Stimulated activated CD4-positive, alpha-beta T cell treated with anti-CD3 and anti-CD28 coated beads, TNF-alpha, amount 100 ng/mL, for 4 hours (primary cell): ENCODE measurements at places on chromosomes 6 and 20.

GRCh38 chr6:144195671-144196270, 45.5 kb downstream of the STX11 start:
- DNase-seq: no peak

DNA sequence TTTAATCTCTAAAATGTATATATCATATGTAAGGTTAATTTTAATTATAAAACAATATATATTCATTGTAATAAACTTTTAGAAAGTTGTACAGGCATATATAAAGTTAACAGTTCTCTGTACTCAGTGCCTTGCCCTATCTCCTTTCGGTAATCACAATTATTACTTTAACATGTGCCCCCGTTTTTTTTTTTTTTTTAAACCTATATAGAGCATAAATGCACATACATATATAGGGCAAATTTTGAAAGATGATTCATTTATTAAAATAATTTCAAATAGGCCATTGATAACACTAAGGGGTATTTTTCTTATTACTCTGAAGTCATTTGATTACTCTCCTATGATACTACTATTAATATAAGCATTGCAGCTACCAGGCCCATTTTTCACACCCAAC, 1.9 kb downstream of the ASF1A start:
- no peak for DNase-seq

DNA sequence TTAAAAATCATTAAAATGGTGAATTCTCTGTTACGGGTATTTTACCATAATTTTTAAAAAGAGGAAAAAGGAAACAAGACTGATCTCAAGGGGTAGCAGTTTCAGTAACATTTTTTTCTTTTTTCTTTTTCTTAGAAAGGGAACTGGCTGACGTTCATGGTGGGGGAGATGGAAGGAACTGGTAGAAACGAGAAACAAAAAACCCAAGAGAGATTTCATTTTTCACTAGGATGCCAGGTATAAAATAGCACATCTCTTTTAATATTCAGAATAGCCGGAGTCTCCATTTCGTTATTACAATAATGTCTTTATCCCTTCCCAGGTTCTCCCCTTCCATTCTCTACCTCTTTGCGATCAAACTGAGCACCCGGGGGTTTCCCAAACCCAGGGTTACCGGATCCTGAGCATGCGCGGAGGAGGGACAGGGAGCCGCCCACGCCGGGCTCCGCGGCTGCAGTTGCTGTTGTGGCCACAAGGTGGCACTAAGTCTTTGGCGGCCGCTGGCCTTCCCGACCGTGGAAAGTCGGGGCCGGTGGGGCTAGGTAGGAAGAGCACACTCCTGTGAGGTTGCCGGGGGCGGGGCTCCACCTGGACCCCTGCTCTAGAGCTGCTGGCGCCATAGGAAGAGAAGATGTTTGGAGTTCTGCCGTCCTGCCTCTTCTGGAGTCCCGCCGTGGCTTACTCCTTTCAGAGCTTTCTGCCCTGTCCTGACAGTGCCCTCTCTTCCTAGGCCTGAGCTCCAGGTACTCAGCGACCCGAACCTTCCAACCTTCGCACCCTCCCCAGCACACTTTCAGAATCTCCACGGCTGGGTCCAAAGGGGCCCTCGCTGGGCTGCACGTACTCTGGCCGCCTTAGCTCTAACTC, 146.8 kb downstream of the SH3BGRL2 start:
- DNase-seq: peak; percentile 84

DNA sequence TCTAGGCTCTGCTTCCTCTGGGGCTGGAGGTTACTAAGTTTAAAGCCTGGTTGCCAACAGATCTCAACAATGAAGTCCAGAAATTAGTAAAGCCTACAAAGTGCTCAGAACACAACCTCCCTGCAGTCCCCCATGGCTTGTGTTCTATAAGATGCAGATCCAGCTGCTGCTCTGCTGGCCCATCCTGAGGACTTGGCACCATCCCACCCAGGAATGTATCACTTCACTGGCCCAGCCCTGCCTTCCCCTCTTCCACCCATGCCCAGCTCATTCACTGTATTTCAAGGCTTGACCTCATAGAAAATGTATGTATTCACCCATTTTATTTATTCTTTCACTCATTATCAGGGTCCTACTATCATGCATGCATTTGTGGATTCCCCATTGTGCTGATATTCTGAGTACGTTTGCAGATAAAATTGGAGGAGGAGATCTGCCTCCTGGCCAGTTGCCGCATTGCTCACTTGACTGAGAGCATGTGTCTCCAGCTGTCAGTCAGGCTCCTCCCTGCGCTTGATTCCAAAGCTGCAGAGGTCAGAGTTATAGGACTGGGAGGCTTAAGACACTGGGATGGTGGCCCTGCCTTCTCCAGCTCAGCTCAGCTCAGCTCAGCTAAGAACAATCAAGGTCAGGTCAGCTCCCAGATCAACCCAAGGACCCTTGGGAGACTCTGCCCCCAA, 104.8 kb downstream of the MAFB start:
- no peak for DNase-seq

GRCh38 chr6:167046861-167047495, 47.8 kb downstream of the CEP43 start:
- no peak for DNase-seq

- no peak for DNase-seq
Measured at GRCh38 chr6:109695468-109695867, 4.4 kb downstream of the FIG4 start.

DNA sequence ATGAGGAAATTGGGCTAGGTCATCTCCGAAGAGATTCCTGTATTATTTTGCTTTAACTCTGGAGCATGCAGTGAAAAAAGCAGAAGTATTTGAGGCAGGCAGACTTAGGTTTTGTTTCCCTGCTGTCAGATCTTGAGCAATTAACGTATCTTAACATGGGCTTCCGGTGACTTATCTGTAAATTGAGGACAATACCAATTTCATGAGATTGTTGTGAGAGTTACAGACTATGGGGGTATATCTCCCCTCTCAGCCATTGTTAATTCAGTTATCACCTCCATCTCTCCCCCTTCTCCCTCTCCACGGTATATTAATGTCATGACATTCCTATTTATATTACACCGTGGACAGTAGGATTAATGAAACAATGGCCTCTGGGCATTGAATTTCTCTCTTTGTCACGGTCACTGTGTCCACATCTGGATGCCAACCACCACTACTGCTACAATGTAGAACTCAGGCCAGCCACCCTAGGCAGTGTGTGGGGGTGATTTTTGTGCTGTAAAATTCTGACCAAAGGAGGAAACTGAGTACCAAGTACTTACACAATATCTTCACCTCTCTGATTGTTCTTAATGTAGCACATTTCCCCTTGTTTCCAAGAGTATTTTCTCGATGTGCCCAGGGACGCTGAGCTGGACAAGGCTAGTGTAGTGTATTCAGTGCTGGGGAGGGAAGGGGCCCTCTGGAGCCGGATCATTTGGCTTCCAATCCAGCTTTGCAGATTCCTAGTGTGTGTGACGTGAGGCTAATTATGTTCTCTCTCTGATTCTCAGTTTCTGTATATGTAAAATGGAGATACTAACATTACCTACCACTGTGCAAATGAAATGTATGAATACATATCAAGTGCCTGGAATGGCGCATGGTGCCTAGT, 77.2 kb downstream of the GCNT2 start:
- DNase-seq: no peak

DNA sequence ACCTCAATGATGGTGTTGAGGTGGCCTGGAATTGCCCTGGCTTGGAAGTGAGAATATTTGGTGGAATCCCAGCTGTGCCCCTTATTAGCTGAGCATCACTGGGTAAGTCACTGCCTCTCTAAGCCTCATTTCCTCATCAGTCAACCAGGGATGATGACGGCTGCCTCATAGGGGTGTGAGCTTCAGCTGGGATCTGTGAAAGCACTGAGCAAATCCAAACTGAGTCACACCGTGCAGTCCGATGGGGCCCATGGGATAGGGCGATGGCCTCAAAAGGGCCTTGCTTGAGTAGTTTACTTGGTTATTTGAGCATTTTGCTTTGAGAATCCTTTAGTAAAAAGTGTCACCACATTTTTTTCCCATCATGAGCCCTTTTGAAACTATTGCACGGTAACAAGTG, 1.1 kb downstream of the SLC22A1 start:
- DNase-seq: no peak

DNA sequence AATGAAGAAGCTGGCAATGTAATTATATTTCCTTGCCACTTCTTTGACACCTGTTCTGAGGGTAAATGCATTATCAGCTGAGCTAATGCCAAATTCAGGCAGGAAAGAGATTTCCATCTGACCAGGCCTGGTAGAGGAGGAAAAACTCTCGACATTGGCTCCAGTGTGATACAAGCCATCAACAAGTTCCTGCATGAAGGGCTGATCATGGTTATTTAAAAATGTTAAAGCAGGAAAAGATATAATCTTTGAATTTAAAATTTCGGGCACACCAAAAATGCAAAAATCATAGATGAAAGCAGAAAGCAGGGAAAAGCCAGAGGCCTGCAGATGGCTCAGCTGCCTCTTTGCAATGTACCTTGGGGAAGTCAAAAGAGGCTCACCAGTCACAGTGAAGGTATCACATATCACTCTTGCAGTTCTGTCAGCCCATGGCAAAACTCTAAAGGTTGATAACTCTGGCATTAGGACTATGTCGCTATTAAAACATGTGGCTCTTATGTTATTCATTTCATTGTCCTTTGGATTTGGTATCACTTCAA, 39.1 kb downstream of the LGSN start:
- no peak for DNase-seq

GRCh38 chr6:111534231-111534751, 51.3 kb upstream of the REV3L start:
- DNase-seq: no peak

DNA sequence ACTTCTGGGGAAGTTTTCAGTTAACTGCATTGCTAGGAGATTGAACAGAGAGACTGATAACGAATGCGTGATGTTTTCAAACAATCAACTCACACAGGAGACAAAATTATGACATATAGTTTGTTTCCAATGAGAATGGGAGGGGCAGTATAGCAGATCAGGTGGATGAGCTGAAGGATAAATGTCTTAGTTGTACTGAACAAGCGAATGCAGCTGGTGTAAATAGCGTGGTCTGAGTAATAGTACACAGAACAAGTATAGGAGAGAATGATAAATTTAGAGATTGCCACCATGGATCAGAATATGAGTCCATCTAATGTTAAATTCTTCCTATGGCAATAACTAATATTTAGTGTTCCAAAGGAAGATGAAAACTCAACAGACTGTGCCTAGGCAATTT, 858.6 kb downstream of the EYS start:
- no peak for DNase-seq

GRCh38 chr20:22779878-22780277, 195.5 kb upstream of the FOXA2 start:
- no peak for DNase-seq

- DNase-seq: no peak
Measured at GRCh38 chr6:165769401-165769800, 106.4 kb upstream of the PDE10A start.

DNA sequence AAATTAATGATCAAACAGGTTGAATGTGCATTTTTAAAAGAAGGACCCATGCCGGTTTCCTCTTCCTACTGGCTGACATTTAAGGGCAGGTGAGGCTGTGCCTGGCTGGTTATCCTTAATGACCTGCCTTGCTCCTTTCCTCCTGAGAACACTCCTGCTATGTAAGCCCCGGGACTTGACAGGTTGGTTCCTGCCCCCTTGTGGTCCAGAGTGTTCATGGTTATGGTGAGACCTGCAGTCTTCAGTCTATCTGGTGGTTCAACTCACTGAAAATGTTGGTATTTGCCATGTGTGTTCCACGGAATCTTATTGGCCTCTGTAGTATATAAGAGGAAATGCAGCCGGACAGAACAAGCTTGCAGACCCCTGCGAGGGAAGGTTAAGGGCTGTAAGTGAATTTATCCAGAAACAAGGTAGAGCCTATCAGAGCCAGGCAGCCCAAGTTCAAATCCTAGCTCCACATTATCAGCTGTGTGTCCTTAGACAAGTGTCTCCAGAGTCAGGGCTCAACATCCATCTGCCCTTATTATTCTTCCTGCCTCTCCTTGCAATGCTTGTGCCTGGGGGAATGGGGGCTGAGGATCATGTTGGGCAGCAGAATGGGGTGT, 5.2 kb upstream of the BPIFA3 start:
- no peak for DNase-seq

DNA sequence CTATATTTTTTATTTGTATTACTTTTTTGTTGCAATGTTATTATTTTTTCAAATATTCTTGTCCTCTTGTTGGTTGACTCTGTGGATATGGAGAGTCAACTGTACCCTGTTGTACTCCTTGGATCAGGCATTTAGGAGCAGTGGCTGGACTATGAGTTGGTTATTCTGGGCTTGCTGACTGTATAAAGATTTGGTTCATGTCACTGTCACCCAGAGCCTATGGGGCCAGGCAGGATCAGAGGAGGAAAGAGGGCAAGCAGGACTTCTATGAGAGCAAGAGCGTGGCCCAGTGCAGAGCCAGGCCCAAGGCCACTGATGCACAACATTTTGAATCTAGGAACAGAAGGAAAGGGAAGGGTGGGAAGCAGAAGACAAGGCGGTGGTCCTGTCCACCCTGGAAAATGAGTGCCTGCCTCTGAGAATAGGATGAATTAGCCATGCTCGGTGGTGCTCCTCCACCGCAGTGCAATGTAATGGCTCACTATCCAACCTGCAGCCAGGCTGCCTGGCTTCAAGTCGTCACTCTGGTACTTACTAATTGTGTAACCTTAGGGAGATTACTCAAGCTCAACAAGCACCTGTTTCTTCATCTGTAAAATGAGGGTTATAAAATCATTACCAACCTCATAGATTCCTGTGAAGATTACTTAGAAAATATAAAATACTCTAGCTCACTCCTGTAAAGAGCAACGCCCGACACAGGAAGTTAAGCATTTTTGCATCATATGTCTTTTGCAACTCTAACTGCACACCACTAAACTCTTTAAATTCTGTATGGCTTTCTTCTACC, 192.1 kb downstream of the KCNQ5 start:
- DNase-seq: no peak

GRCh38 chr6:140774080-140774505, 1358.6 kb upstream of the GJE1 start:
- DNase-seq: no peak

- DNase-seq: no peak
Measured at GRCh38 chr6:21441386-21441785, 152.2 kb upstream of the SOX4 start.

DNA sequence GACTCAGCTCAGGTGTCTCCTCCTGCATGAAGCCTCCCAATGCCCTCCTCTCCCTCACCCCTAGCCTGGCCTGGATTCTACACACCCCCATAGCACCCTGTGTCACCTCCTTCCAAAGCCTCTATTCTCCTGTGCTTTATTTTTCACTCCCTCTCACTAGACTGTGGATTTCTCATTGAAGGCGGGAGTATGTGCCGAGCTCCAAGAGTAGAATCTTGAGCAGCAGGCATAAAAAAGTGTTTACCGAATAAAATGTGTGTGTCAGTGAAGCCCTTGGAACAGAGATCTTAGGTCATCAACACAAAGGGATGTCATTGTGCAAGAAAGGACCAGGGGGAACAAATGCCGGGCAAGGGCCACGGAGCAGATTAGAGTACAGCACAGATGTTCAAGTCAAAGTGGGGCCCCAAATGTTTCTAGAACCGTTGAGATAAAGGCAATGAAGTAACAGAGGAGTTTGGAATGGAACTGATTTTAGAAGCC, 106.1 kb upstream of the TMEM170B start:
- no peak for DNase-seq

DNA sequence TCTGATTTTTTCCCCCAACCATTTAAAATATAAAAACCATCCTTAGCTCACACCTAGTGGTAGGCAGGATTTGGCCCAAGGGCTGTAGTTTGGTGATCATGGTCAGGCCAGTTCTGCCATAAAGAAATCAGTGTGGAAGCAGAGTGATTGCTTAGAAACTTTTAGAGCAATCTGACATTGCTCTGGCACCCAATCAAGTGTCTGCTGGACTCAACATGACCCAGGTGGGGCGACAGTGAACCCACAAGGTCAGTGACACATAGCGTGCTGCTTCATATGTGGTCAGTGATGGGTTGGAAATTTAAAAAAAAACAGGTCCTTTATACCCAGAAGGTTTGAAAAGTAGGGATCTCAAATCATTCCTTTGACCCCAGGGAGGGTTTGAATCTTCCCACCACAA, 107.9 kb downstream of the BANF2 start:
- no peak for DNase-seq
